ENCODE measurements at places on chromosomes 1 and 21.
A peak's percentile ranks its signal among the peaks of the same experiment; 100 is the strongest.

- peak overlapping the region; percentile 93 for H3K4me3 ChIP-seq
- H3K27me3 ChIP-seq, result no peaks in the 10 kb centered on the region
- no peak for DNase-seq
- H3K36me3 ChIP-seq, result peaks cover 16% of the 10 kb centered on the region
- peak overlapping the region; percentile 99 for H3K27ac ChIP-seq
Observed at GRCh38 chr1:84146411-84147032, 2.5 kb downstream of the PRKACB start.

DNA sequence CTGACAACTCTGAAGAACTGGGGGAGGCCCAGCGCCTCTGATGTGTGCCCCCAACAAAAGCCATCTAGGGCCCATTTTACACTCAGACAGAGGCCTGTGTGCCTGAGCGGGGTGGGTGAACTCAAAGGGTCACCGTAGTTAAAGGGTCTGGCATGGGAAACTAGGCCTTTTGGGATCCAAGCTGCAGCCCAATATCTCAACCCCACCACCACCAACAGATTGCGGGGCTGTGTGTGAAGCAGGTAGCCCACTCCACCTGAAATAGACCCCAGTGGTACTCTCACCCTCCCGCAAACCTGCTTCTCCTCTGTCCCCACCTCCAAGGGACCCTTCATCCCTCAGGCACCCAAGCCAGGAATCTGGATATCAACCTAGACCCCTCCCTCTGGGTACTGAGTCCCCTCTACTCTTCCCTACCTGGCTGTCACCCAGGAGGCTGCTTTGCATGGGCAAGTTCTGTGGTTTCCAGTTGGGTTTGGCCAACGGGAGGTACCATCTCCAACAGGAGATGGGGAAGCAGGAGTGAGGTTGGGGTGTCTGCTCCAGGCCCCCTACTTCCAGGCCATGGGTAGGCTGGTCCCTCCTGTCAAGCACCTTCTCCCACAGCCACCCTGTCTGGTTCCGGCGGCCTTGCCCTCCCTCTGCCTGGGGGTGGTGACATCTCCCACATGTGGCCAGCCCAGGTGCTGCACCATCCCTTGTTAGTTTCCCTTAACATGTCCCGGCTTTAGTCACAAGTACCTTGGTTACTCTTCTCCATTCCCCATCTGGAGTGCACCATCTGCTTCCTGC, 35.2 kb upstream of the LRP8 start:
- peak overlapping the region; percentile 79 for H3K27ac ChIP-seq
- no peak for DNase-seq
- H3K27me3 ChIP-seq, result no peaks in the 10 kb centered on the region

GRCh38 chr1:24600551-24600950, 42.6 kb upstream of the SRRM1 start:
- H3K27ac ChIP-seq, result no peak overlapping the region
- H3K4me1 ChIP-seq, result no peaks in the 10 kb centered on the region
- DNase-seq, result no peak
- H3K36me3 ChIP-seq, result no peaks in the 10 kb centered on the region
- H3K4me3 ChIP-seq, result no peak overlapping the region

DNA sequence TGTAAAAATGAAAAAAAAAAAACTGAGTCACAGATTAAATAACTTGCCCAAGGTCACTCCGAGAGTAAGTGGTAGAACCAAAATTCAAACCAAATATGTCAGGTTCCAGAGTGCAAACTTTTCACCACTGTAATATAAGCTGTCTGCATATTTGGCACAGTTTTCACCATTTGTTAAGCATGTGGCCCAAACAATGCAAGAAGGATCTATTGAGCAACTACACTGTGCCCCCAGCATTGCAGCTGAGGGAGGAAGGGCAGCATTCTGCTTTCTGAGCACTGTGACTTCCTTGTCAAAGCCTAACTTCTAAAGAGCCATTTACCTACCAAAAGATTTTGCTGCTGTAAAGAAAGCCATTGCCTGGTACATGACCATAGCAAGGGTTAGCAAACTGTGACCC, 133.4 kb downstream of the SYT2 start:
- H3K4me3 ChIP-seq, result no peak overlapping the region
- H3K27me3 ChIP-seq, result no peaks in the 10 kb centered on the region
- no peaks in the 10 kb centered on the region for H3K4me1 ChIP-seq
- H3K27ac ChIP-seq, result no peak overlapping the region
- peaks cover 11% of the 10 kb centered on the region for H3K36me3 ChIP-seq

GRCh38 chr1:179340918-179341317, 24.9 kb upstream of the AXDND1 start:
- peak overlapping the region; percentile 44 for H3K27ac ChIP-seq
- H3K27me3 ChIP-seq, result no peaks in the 10 kb centered on the region
- no peaks in the 10 kb centered on the region for H3K4me1 ChIP-seq
- peaks cover 86% of the 10 kb centered on the region for H3K36me3 ChIP-seq
- H3K4me3 ChIP-seq, result no peak overlapping the region
- DNase-seq, result no peak

DNA sequence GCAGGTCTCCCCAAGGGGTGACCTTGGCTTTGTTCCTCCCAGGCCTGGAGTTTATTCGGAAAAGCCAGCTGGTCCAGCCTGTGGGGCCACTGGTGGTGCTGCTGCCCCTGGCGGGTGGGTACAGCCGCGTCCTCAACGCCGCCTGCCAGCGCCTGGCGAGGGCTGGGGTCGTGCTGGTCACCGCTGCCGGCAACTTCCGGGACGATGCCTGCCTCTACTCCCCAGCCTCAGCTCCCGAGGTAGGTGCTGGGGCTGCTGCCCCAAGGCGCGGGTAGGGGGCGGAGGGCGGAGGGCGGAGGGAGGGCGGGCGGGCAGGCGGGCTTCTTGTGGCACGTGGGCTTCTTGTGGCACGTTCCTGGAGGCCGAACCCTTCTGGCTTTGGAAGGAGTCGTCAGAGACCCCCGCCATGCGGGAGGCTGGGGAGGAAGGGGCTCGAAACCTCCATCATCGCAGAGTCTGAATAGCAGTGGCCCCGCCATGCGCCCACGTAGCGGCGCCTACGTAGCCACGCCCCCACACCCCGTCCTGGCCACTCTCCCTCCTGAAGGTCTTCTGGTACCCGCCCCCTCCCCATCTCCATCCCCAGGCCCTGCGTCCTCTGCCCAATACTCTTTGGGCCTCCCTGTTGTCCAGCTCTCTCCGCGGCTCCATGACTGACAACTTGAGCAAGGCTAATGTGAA, 16.7 kb downstream of the PCSK9 start:
- H3K27ac ChIP-seq, result no peak overlapping the region
- H3K4me1 ChIP-seq, result no peaks in the 10 kb centered on the region
- no peaks in the 10 kb centered on the region for H3K27me3 ChIP-seq
- H3K36me3 ChIP-seq, result no peaks in the 10 kb centered on the region
- H3K4me3 ChIP-seq, result no peak overlapping the region

- no peak overlapping the region for H3K27ac ChIP-seq
- H3K4me1 ChIP-seq, result no peaks in the 10 kb centered on the region
Observed at GRCh38 chr1:63891060-63891690, 117.4 kb downstream of the ROR1 start.

- no peaks in the 10 kb centered on the region for H3K27me3 ChIP-seq
- H3K4me3 ChIP-seq, result no peak overlapping the region
- H3K27ac ChIP-seq, result no peak overlapping the region
- H3K36me3 ChIP-seq, result no peaks in the 10 kb centered on the region
- peaks cover 2% of the 10 kb centered on the region for H3K4me1 ChIP-seq
Observed at GRCh38 chr1:101363891-101364318, 127.1 kb downstream of the S1PR1 start.

DNA sequence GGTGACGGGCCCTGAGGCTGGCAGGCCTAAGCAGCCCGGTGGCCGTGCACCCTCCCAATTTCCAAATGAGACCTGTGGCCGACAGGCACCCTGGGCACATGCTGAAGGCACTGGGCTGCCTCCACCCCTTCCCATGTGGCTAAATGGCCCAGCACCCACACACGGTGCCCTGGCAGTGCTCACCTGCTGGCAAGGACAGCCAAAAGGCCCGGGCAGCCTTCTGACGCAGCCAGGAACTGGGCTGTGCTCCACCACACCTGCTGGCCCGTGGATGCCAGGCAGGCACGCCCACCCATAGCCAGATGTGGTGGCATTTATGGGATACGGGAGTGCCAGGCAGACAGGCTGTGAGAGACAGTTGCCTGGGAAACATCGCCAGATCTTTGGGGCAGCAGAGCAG, 4.0 kb upstream of the FAAP20 start:
- peak overlapping the region; percentile 82 for H3K4me3 ChIP-seq
- H3K36me3 ChIP-seq, result no peaks in the 10 kb centered on the region
- H3K27ac ChIP-seq, result peak overlapping the region; percentile 88
- H3K27me3 ChIP-seq, result no peaks in the 10 kb centered on the region

GRCh38 chr1:201024625-201024998, 1.1 kb upstream of the KIF21B start:
- no peak for DNase-seq
- H3K27me3 ChIP-seq, result no peaks in the 10 kb centered on the region
- peaks cover 69% of the 10 kb centered on the region for H3K4me1 ChIP-seq
- no peak overlapping the region for H3K27ac ChIP-seq
